ENCODE measurements at places on chromosomes 7 and 10. TPM values are rescaled to one million over a fixed set of nuclear protein-coding genes. Genes with fewer than 3 reads are reported as not detected.
A peak's percentile ranks its signal among the peaks of the same experiment; 100 is the strongest.

SOSTDC1 gene
- total RNA-seq: not detected

STARD3NL gene
- total RNA-seq: 25.8 TPM

WDFY4 gene
- total RNA-seq: 0.37 TPM

OGA gene
- 129 TPM for total RNA-seq

AKR1E2 gene
- total RNA-seq: 8.9 TPM

SLC4A2 gene
- 107 TPM for total RNA-seq

CLRN3 gene
- not detected for total RNA-seq

PWWP2B gene
- total RNA-seq: 15.0 TPM

CREB3L2 gene
- total RNA-seq: 24.7 TPM

GRCh38 chr7:103346396-103346795 is 1.0 kb upstream of the PSMC2 start:
- peak overlapping the region; percentile 99 for H3K4me3 ChIP-seq
- peaks cover 52% of the 10 kb centered on the region for H3K4me1 ChIP-seq
- no peaks in the 10 kb centered on the region for H3K27me3 ChIP-seq
- H3K36me3 ChIP-seq: peaks cover 33% of the 10 kb centered on the region

GRCh38 chr10:86480571-86480970 is 41.0 kb downstream of the WAPL start:
- DNase-seq: no peak
- H3K27ac ChIP-seq: no peak overlapping the region
- no peaks in the 10 kb centered on the region for H3K27me3 ChIP-seq
- no peak overlapping the region for H3K4me3 ChIP-seq
- peaks cover 4% of the 10 kb centered on the region for H3K4me1 ChIP-seq

- no peak overlapping the region for H3K4me3 ChIP-seq
- peaks cover 38% of the 10 kb centered on the region for H3K36me3 ChIP-seq
- no peak for DNase-seq
- no peak overlapping the region for H3K27ac ChIP-seq
- no peaks in the 10 kb centered on the region for H3K27me3 ChIP-seq
- no peaks in the 10 kb centered on the region for H3K4me1 ChIP-seq
Measured at GRCh38 chr7:87330316-87330715, 15.1 kb upstream of the CROT start.

- H3K27ac ChIP-seq: no peak overlapping the region
- H3K4me3 ChIP-seq: no peak overlapping the region
- no peaks in the 10 kb centered on the region for H3K36me3 ChIP-seq
- no peak for DNase-seq
Measured at GRCh38 chr10:127356360-127356759, 160.0 kb upstream of the INSYN2A start.

DNA sequence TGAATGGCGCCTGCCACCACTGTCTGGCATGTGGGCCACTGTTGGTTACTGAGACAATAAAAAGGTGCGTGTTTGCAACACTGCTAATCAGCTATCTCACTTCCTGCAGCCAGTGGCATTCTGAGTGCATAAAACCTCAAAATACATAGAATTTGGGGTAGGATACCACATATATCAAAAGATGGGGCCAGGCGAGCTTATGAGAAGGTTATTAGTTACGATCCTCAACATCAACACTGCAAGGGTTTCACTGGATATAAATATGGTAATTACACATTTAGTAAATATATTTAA is 200.2 kb downstream of the WDR37 start:
- peaks cover 25% of the 10 kb centered on the region for H3K4me1 ChIP-seq
- H3K27ac ChIP-seq: no peak overlapping the region
- DNase-seq: peak; percentile 19
- peaks cover 50% of the 10 kb centered on the region for H3K27me3 ChIP-seq

- no peak overlapping the region for H3K4me3 ChIP-seq
- no peak overlapping the region for H3K27ac ChIP-seq
- H3K27me3 ChIP-seq: no peaks in the 10 kb centered on the region
- H3K4me1 ChIP-seq: no peaks in the 10 kb centered on the region
- DNase-seq: no peak
- no peaks in the 10 kb centered on the region for H3K36me3 ChIP-seq
Measured at GRCh38 chr7:3978839-3979238, 677.8 kb downstream of the SDK1 start.

- H3K4me1 ChIP-seq: no peaks in the 10 kb centered on the region
- no peak for DNase-seq
- peaks cover 5% of the 10 kb centered on the region for H3K27me3 ChIP-seq
- H3K36me3 ChIP-seq: no peaks in the 10 kb centered on the region
- no peak overlapping the region for H3K27ac ChIP-seq
Measured at GRCh38 chr7:29319719-29320521, 125.3 kb downstream of the CHN2 start.

- H3K4me1 ChIP-seq: peaks cover 8% of the 10 kb centered on the region
- no peak for DNase-seq
- no peak overlapping the region for H3K4me3 ChIP-seq
Measured at GRCh38 chr10:60962946-60963345, 19.0 kb upstream of the RHOBTB1 start.

DNA sequence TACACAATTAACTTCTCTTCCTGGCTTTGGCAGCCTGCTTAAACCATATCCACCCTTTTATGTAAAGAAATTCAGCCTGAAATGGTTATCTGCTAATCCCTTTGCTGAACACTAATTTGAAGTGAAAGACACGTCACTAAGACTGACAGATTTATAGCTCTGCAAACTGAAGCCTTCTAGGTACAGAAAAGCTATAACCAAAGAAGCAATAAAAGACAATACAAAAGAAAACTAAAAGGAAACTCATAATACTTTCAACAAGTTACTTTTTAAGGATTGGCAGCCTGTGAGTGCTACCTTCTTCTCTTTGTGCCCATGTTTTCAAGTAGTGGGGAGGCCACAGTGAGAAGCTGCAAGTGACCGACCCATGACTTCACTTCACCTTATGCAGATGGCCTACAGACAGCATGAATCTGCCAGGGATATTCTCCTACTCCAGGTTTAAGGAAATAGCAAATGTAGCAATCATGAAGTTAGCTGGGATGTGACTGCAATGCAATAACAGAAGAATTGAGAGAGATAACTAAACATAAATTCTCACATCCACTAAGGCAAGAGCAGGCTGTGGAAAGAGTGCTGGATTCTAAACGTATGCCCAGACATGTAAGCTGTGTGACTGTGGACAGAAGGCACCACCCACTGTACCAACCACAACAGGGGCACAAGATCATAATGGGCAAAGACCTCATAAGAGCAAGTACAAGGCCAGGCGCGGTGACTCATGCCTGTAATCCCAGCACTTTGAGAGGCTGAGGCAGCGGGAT is 10.7 kb upstream of the SPOCK2 start:
- peaks cover 34% of the 10 kb centered on the region for H3K4me1 ChIP-seq
- no peaks in the 10 kb centered on the region for H3K27me3 ChIP-seq
- H3K4me3 ChIP-seq: no peak overlapping the region
- no peak overlapping the region for H3K27ac ChIP-seq
- no peak for DNase-seq

DNA sequence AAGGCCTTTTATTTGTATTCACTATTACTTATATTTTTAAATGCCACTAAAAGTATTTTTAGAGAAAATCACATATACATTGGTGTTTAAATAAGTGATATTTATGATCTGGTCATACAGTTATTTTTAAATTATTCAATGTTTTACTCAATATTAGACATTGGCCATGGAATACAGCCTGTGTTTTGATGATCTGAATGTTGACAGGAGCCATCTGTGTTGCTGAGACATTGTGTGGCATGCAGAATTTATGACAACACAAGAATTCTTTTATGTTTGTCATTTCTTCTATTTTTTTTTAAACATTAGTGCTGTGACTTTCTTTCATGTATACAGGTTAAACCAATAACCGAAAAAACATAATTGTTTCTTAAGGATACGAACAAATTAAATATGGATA is 156.2 kb downstream of the CCSER2 start:
- no peak overlapping the region for H3K4me3 ChIP-seq
- H3K36me3 ChIP-seq: peaks cover 46% of the 10 kb centered on the region
- no peak overlapping the region for H3K27ac ChIP-seq
- H3K27me3 ChIP-seq: no peaks in the 10 kb centered on the region
- peaks cover 3% of the 10 kb centered on the region for H3K4me1 ChIP-seq

- H3K4me1 ChIP-seq: peaks cover 51% of the 10 kb centered on the region
- peaks cover 2% of the 10 kb centered on the region for H3K36me3 ChIP-seq
- H3K4me3 ChIP-seq: peak overlapping the region; percentile 90
- peaks cover 22% of the 10 kb centered on the region for H3K27me3 ChIP-seq
Measured at GRCh38 chr10:110209926-110210673, 2.7 kb downstream of the MXI1 start.

DNA sequence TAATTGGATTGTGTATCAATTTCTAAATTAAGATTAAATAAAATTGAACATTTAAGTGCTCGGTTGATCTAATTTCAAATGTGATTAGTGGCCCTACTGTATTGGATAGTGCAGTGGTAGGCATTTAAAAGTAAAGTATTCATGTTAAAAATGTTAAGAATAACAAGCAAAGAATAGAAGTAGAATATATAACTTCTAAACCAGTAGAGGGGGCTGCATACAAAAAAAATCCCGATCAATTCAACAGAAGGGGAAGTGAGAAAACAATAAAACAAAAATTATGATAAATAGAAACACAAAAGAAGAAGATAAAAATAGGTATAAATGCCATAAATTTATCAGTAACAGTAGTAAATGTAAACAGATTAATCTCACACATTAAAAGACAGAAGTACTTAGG is 24.9 kb upstream of the WDFY4 start:
- H3K4me3 ChIP-seq: no peak overlapping the region
- H3K27me3 ChIP-seq: peaks cover 15% of the 10 kb centered on the region
- DNase-seq: no peak
- peaks cover 6% of the 10 kb centered on the region for H3K4me1 ChIP-seq
- no peak overlapping the region for H3K27ac ChIP-seq

GRCh38 chr10:110137142-110137545 is 70.3 kb upstream of the MXI1 start:
- peaks cover 15% of the 10 kb centered on the region for H3K36me3 ChIP-seq
- no peak for DNase-seq
- H3K27ac ChIP-seq: no peak overlapping the region
- no peak overlapping the region for H3K4me3 ChIP-seq

DNA sequence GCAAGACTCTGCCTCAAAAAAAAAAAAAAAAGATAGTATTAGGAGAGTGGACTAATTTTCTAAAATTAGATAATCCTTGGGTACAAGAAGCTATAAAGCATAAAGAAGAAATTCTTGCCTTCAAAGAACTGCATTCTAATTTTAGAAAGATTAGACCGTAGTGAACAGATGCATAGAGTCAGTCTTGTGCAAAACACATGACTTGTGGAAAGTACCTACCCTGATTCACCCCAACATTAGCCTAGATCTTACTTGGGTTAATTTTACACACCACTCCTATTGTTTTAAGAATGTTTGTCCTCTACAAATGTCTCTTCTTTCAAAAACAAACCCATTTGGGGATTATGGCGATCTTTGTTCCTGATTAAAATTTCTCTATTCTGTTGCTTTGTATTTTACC is 38.9 kb upstream of the SP8 start:
- H3K27me3 ChIP-seq: no peaks in the 10 kb centered on the region
- no peak overlapping the region for H3K27ac ChIP-seq
- H3K36me3 ChIP-seq: no peaks in the 10 kb centered on the region
- H3K4me1 ChIP-seq: no peaks in the 10 kb centered on the region
- no peak for DNase-seq

GRCh38 chr7:29642494-29643155 is 79.0 kb downstream of the PRR15 start:
- no peaks in the 10 kb centered on the region for H3K36me3 ChIP-seq
- DNase-seq: no peak
- H3K27ac ChIP-seq: no peak overlapping the region
- no peaks in the 10 kb centered on the region for H3K27me3 ChIP-seq
- H3K4me1 ChIP-seq: no peaks in the 10 kb centered on the region
- H3K4me3 ChIP-seq: no peak overlapping the region

- H3K4me3 ChIP-seq: no peak overlapping the region
- peaks cover 21% of the 10 kb centered on the region for H3K27me3 ChIP-seq
- no peak overlapping the region for H3K27ac ChIP-seq
- DNase-seq: no peak
- H3K36me3 ChIP-seq: no peaks in the 10 kb centered on the region
Measured at GRCh38 chr10:77628906-77629730, 8.5 kb downstream of the KCNMA1 start.

DNA sequence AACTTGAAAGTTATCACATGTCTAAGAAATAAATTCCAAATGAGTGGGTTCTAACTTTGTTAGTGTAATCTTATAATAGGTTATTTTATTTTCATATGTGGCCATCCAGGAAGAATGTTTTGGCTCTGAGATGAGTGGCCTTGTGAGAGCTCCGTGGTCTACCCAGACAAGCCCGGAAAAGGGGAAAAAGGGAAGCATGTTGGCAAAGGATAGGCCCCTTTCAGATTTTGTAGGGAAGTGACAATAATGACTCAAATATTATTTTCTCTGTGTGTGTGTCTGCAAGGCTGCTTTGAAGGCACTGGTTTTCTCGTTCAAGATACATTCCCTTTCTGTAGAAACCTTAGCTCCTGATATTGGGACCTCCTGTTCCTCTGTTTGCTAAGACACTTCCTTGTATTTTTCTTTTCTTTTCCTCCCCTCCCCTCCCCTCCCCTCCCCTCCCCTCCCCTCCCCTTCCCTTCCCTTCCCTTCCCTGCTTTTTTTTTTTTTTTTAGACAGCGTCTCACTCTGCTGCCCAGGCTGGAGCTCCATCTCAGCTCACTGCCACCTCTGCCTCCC is 240.8 kb downstream of the LRMDA start:
- DNase-seq: no peak
- peaks cover 4% of the 10 kb centered on the region for H3K27me3 ChIP-seq
- H3K27ac ChIP-seq: no peak overlapping the region
- no peaks in the 10 kb centered on the region for H3K4me1 ChIP-seq

DNA sequence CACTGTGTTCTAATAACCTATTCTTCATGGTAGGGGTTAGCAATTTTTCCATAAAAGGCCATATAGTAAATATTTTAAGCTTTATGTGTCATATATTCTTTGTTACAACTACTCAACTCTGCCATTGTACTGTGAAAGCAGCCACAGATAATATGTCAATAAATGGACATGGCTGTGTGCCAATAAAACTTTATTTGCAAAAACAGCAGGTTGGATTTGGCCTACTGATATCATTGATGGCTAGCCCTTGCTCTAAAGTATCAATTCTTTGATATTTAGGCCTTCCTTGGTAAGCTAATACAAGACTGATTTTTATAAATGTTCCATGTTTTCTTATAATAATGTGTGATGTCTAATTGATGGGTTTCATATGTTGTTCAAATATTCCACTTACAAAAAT is 77.2 kb upstream of the OPALIN start:
- H3K36me3 ChIP-seq: no peaks in the 10 kb centered on the region
- H3K4me1 ChIP-seq: no peaks in the 10 kb centered on the region
- H3K4me3 ChIP-seq: no peak overlapping the region

- no peaks in the 10 kb centered on the region for H3K36me3 ChIP-seq
- peaks cover 20% of the 10 kb centered on the region for H3K27me3 ChIP-seq
- H3K27ac ChIP-seq: no peak overlapping the region
- DNase-seq: no peak
Measured at GRCh38 chr10:33353334-33353733, 18.9 kb upstream of the NRP1 start.
